ENCODE measurements at places on chromosomes 12 and 14.

DNA sequence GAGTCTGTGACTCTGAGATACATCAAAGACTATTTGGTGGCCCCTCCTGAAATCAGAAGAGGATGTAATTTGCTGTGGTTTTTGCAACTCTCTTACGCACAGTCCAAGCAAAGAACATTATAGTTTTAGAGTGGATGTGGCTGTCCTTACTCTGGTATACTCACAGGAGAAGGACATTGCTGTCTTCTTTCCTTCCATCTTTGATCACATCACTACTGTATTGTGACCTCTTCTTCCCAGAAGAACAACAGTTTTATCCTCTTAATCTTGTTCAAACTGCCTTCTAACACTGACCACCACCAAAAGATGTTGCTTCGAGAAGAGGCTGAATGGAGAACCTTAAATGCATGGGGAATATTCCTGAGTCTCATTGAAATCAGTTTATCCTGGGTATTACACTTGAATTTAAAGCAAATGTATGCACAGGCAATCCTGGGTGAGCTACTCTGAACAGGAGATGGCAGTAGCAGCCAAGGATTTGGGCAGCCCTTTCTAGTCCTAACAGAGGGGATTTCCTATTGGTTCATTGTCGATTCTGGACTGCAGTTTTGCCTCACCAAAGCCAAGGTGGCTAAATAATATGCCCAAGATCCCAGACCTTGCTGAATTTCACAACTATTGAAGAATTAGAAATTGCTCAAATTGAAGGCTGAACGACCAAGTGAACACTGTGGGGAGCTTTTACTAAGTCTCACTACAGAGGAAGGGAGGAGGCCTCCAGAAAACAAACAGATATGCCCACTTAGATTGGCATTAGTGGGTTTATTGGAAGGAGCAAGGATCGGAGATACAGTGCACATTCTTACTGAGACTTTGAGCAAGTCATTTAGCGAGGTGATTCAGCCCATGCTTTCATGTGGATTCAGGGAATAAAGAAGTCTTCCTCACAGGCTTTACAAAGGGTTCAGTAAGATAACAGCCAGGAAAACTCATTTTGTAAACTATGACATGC, 282.8 kb downstream of the PAWR start:
- peak; percentile 23 for DNase-seq

- no peak for DNase-seq
Observed at GRCh38 chr14:67079846-67080245, 109.4 kb upstream of the GARIN2 start.

GRCh38 chr12:4203772-4204376, 69.7 kb upstream of the CCND2 start:
- no peak for DNase-seq

DNA sequence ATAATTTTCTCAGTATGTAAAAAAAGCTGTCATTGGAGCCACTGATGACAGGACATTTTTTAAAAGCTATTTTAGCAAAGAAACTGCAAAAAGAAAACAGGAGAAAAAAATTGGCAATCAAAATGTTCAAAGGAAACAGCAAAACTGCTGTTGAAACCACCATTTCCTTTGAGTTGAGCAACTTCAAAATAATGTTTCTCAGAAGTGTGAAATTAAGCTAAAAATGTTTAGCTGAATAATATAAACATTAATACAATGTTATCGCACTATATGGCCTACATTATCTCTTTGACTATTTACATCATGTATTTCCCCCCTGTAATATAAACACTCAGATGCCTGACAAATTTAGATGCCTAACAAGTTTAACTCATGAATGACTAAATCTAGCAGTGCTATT, 23.4 kb upstream of the GLIPR1 start:
- no peak for DNase-seq

GRCh38 chr12:51922762-51923505, 15.6 kb downstream of the ACVRL1 start:
- DNase-seq: no peak

DNA sequence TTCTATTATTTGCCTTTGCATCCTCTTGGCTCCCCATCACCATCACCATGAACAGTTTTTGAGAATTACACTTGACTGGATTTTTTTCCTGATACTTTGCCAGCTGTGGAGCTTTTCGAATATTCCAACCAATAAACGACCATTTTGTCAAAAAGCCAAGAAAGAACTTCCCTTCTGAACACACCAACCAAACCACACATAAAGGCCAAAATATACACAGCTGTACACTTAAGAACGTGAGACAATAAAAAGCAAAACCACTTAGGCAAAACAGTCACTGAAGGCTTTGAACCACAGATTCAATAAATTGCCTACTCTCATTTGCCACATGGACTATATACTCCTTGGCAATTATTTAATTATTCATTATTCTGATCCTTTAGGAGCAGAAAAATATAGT, 1.1 kb downstream of the C14orf93 start:
- DNase-seq: no peak

GRCh38 chr14:57820581-57820980, 45.3 kb downstream of the SLC35F4 start:
- DNase-seq: no peak

DNA sequence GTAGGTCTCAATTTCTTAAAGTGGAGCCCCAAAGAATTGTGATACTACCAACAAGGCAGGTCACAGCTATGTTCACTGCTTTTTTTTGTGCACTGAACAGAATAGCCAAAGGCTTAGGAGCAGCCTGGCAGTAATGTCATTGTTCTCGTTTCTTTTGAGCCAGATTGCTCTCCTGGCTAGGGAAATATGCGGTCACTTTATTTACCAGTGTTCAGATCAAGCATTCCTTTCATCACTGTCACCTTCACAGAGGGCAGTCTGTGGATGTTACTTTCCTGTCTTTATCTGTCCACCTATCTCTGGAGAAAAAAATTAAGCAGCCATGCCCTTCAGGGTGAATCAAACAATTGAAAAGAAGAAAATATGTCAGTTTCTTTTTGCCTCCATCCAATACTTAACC, 159.6 kb downstream of the BTG1 start:
- no peak for DNase-seq

- no peak for DNase-seq
Observed at GRCh38 chr14:105215602-105216001, 32.7 kb upstream of the BTBD6 start.

GRCh38 chr14:69036757-69037506, 57.8 kb upstream of the ACTN1 start:
- no peak for DNase-seq

- no peak for DNase-seq
Observed at GRCh38 chr14:104397956-104398355, 181.6 kb upstream of the C14orf180 start.

GRCh38 chr12:124039276-124039675, 66.3 kb downstream of the ZNF664 start:
- no peak for DNase-seq

DNA sequence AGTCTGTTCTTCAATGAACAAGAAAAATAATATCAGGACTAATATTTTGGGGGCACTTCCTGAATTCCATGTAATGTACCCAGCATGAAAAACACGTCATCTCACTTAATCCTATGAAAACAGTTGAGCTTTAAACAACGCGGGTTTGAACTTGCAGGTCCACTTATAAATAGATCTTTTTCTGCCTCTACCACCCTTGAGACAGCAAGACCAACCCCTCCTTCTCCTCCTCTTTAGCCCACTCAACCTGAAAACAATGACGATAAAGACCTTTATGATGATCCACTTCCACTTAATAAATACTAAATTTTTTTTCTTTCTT, 203.9 kb upstream of the KRR1 start:
- no peak for DNase-seq

DNA sequence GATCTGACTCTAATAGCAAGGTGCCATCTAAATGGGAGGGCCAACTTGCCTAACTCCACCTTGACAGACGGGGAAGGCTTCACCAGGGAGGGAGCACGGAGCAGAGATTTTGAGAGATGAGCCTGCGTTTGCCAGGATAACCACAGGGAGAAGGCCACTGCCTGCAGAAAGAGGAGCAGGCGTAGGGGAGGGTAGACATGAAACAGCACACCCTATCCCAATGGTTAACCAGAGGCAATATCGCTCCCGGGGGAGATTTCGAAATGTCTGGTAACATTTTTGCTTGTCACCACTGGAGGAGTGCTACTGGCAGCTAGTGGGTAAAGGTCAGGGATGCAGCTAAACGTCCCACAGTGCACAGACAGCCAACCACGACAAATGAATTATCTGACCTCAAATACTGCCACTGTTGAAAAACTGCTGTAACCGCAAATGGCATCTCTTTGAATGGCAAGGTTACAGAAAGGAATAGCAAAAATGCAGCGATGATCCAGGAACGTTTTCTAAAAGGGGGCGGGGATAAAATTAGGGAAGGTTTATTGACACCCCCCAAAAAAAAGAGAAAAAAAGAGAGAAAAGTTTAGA, 126.0 kb upstream of the ATF7IP start:
- DNase-seq: no peak

GRCh38 chr12:2490831-2491230, 303.9 kb upstream of the FKBP4 start:
- DNase-seq: no peak

DNA sequence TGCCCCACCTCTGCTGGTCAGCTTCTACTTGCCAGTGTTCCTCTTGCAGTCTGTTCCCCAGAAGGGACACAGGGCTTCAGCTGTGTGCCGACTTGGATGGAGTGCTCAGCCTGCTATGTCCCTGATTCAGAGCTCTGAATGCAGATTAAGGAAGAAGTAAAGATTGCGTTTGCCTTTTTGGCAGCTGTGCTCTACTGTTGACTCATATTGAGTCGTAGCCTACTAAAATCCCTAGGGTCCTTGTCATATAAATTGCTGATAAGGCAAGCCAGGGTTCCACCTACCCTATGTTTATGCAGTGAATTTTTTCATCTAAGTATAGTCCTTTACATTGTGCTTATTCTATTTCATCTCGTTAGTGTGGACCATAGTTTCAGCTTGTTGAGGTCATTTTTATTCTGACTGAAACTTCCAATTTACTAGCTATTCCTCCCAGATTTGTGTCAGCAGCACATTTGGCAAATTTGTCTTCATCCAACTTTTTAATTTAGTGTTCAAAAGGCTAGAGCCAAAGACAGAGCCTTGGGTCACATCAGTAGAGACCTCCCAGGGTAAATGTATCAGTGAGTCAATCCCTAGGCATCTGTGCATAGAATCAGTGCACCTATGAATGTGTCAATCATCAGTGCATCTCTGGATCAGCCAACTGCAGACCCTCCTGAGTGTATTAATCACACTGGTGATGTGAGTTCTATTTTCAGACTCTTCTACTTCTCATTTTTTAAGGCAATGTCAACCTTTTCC, 31.9 kb downstream of the CACNA1C start:
- no peak for DNase-seq

- no peak for DNase-seq
Observed at GRCh38 chr12:6284273-6284672, 26.2 kb upstream of the PLEKHG6 start.

DNA sequence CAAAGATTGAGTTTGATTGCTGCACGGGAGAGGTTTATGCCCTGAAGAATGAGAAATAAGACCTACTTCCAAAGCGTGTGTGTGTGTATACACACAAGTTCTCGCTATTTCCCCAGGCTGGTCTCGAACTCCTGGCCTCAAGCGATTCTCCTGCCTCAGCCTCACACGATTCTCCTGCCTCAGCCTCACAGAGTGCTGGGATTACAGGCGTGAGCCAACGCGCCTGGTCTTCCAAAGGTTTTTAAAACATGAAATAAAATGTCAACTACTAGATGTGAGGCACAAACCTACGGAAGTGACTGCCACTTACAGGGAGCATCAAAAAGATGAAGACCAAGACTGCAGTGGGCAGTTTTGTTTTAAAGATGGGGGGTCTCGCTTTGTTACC, 622 bp upstream of the WASHC3 start:
- no peak for DNase-seq

DNA sequence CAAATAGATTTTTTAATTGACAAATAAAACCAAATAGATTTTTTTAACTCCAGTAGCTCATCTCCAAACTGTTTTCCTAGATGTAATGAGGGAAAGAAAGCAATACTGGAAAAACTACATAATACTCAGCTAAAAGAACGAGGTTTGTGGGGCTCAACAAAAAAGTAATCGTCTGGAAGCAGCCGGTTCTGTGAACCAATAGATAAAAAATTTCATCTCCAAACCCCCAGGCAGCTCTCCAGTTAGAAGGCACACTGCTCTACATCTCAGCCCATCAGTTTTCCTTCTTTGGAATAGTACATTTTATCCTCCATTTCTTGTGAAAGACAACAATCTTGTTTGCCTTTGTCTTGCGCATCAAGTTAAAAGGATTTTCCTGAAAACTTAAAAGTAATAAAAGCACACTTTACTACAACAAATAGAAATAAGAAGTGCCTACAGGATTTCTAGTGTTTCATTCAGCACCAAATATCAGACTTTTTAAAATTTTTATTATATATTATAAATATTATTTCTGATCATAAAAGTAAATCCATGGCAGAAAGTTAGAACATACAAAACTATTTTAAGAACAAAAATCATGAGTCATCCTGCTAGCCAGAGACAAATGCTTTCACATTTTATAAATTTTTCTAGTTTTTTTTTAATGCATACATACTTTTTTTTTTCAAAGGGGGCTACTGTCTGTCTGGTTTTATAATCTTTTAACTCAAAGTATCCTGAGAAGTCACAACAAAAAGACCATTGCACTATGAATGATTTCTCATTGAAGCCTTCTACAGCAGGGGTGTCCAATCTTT, 67.7 kb downstream of the EPS8 start:
- no peak for DNase-seq

GRCh38 chr14:30354439-30354838, 204.5 kb upstream of the G2E3 start:
- DNase-seq: no peak

GRCh38 chr12:42496886-42497285, 92.7 kb downstream of the PRICKLE1 start:
- DNase-seq: no peak

GRCh38 chr12:56061982-56062381, 18.0 kb upstream of the ERBB3 start:
- no peak for DNase-seq

- no peak for DNase-seq
Observed at GRCh38 chr12:102954134-102954533, 3.3 kb upstream of the ASCL1 start.

DNA sequence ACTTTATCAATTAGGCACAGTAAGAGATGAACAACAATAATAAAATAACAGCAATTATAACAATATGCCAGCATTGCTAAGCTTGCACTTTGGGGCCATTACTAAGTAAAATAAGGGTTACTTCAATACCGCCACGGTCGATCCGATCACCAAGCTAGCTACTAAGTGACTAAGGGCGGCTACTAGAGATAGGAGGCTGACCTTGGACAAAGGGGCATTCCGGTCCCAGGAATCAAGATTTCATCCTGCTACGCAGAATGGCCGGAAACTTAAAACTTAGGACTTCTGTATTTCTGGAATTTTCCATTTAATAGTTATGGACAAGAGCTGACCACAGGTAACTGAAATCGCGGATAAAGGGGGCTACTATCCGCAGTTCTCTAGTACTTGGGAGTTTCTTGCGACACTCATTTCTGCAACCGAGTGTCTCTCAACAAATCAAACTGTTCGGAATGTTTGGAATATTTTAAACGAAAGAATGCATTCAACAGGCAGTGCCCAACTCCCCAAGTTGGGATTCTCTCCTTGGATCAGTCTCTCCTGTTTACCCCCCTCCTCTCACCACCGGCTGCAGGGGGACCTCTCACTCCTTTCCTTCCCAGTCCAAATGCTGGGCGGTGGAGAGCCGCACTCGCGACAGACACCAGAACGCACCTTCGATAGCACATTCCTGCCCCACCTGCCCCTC, 650 bp downstream of the HEBP1 start:
- DNase-seq: no peak
